ENCODE measurements at places on chromosomes 16 and 17.
A peak's percentile ranks its signal among the peaks of the same experiment; 100 is the strongest.

DNA sequence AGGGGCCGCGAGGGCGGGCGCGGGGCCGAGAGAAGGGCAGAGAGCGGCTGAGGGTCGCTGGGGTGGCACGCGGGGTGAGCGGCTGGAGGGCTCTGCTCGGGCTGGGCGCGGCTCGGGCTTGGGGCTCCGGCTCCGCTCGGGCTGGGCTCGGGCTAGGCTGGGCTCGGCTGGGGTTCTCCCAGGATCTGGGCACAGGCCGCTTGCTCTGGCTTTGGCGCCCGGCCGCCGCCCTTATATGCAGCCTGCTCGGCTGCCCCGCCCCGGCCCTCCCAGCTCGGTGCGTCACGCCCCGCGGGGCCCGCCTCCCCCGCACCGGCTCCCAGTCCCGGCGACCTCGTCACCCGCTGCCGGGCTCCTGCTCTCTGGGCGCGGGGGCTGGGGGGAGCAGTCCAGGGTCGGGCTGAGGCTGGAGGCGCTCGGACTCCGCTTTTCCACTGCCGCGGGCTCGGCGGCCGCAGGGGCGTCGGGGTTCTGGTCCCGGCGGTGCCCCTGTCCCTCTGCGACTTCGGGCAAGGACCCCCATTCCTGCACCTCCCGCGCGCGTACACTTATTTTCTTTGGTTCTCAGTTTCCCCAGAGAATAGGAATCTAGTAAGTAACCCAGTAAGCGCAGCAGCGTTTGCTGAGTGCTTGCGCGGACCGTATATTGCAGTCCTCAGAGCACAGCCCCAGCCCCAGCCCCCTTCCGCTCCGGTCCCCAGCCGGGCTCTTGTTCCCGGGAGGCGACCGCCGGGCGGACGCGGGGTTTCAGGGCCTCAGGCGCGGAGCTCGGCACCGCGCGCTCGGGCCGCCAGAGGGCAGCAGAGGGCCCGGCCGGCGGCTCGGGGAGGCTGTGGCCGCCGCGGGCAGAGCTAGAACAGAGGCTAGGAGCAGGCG is at the start of gene RASD1:
Gene RASD1 (minus strand): TSS at position 207 of the 876 bp plus-strand sequence. CDS start 214 bp downstream, outside the sequence.
- peak; percentile 80 for DNase-seq

DNA sequence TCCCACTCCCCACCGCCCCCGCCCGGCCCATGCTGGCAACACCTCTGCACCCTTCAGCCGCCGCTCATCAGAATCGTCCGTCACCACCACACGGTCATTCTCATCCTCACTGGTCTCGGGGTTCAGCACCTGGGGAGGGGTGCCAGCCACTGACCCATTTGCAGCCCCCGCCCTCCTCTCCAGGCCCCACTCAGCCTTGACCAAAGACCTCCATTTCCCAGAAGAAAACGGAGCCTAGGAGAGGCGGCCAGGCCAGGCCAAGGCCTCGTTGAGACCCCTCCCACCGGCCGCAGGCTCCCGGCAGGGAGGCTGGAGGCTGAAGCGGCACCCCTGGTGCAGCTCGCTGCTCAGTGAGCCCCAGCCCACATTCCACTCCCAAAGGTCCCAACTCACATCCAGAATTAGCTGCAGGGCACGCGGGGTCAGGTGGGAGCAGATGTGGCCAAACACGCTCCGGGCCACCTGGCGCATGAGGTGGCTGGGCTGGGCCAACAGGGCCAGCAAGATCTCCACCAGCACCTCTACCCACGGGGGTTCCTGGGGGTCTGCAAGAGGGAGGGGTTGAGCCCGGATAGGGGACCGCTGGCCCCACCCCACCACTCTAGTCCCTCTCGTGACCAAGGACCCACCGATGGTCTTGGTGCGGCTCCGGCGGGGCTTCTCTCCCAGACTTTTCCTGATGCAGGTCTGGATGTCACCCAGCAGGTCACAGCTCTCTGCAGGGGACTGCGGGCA is 9.8 kb downstream of the MYBBP1A start:
- DNase-seq: no peak

DNA sequence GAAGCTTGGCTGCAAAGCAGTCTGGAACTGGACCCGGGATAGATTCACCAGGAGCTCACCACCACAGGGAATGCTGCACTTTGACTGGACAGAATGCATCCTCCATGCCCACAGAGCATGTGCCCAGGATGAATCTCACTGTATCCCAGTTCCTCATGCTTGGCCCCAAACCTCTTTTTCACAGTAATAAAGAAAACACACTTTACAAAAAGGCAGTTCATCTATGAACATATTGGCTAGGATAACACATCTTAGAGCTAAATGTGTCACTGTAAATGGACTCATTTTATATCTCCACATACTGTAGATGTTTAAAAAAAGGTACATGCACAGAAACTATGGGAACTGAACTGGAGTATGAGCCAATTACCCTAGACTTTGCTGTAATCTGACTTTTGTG is 266.9 kb downstream of the TOX3 start:
- no peak for DNase-seq

DNA sequence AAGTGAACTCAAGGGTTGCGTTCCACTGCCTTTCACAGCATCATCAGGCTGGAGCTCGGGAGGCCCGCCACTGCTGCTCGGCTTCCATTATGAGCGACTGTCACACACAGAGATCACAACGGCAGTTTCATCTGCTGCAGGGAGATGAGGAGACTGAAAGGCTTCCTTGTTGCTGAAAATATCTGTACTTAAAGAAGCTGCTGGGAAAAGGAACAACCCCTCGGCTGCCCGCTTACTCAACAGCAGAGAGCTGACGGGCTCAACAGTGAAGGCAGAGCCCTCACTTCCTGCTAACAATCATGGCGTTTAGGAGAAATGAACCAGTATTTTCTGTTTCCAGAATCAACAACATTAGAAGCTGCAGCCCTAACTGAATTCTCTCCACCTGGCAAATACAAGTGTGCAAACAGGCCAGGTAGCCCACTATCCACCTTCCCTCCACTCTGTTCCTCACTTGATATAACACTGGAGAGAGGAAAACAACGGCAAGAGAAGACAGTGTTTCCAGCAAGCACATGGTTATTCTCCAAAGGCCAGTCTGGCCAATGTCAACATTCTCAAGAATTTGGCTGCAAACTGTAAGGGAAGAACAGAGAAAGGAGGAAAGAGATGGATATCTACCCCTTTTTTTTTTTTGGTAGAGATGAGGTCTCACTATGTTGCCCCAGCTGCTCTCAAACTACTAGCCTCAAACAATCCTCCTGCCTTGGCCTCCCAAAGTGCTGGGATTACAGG is 33.7 kb downstream of the MBTPS1 start:
- DNase-seq: no peak

- DNase-seq: no peak
Observed at GRCh38 chr17:44976206-44976605, 8.1 kb upstream of the C1QL1 start.

DNA sequence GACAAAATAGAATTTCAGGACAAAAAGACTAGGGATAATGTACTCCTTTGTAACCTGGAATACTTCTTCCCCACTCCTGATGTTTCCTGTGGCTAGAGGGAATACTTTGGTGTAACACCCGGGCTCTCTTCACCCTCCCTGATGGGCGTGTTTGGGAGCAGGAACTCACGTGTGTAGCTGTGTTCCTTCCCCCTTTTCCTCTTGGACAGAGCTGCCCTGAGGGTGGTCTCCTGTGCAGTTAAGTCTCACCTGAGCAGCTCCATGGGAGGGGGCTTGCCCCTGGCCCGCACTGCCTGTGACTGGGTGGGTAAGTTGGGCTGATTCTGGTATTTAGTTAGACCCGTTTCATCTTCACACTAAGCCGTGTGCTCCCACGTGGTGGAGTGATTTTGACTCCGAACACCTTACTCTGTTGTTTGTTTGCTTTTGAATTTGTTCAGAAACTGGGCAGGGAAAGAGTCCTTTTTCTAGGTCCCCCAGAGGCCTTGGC is 87.9 kb downstream of the OR1D5 start:
- DNase-seq: peak; percentile 25

GRCh38 chr17:49819138-49819537 is 28.7 kb downstream of the TAC4 start:
- no peak for DNase-seq

DNA sequence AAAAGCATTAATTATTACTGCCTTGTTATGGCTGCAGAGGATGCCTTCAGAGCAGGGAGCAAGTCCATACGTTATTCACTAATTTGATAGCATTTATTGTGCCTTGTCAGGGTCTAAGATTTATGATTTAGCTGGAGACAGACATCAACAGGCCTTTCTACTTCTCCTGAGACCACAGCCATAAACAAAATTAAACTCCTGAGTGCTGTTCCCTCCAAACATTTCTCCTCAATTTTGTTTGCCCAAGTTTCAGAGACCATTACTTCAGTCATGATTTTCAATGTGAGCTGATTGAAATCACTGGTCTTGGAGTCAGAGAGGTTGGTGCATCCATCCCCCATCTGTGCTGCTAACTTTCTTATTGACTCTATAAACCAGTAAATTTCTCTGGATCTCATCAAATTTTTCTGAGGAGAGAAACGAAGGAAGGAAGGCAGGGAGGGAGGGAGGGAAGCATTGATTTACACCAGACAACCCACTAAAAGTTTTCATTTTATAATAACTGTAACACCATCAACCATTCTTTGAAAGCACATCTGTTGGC is 423.6 kb upstream of the CDH11 start:
- DNase-seq: no peak

DNA sequence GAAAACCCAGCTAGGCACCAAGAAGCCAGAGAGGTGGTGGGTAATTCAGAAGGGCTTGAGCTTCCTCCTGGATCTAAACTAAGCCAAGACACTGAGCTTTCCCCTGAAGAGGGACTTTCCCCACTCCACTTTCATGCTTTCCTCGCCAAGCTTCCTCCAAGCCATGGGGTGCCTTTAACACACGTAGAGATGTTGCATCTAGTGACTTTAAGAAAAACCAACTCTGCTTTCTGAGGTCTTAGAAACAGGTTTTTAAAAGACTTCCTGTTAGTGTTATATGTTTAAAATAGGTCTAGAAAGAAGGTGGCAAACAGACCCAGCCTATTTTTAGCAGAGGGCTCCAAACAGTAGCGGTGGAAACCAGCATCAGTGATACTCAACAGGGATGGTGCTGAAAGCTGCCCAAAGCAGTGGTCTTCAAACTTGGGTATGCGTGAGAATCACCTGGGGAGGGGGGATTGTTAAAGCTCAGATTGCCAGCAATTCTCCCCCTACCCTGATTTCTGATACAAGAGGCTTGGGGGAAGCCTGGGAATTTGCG is 585.6 kb downstream of the CDH13 start:
- DNase-seq: no peak

GRCh38 chr17:77742579-77742978 is 215.9 kb upstream of the TNRC6C start:
- no peak for DNase-seq

- peak; percentile 27 for DNase-seq
Observed at GRCh38 chr16:67673712-67674580, 7.3 kb downstream of the C16orf86 start.

DNA sequence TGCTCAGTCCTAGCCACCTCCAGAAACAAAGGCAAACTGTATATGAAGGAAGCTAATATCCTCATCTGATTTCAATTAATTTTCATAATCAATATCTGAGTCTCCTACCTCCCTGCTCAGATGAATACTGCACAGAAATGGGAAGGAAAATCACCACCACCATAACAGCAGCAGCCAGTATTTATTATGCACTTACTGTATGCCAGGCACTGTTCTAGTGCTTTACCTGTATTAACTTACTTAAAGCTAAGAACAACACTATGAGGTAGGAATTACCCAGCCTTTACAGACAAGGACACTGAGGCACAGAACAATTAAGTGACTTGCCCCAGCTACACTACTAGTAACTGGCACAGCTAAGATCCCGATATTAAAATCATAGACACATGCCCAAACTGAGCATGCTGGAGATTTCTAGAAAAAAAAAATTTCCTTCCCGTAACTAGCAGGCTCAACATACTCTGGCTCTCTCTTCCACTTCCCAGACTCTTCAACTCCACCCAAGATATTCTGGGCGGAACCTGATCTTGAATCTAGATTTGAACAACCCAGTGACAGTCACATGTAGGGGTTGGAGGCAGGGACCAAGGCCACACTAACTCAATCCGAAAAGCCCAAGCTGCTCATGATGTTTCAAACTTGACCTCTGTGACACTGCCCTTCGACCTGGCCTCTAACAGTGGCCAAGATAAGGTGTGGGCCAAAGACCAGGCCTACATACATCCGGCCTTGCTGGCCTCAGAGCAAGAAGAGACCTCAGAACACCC is 3.9 kb downstream of the TRIM25 start:
- DNase-seq: no peak

GRCh38 chr17:34447406-34447805 is 84.4 kb upstream of the CCL1 start:
- no peak for DNase-seq

GRCh38 chr16:14449790-14450480 is 180.1 kb downstream of the PARN start:
- peak; percentile 73 for DNase-seq

DNA sequence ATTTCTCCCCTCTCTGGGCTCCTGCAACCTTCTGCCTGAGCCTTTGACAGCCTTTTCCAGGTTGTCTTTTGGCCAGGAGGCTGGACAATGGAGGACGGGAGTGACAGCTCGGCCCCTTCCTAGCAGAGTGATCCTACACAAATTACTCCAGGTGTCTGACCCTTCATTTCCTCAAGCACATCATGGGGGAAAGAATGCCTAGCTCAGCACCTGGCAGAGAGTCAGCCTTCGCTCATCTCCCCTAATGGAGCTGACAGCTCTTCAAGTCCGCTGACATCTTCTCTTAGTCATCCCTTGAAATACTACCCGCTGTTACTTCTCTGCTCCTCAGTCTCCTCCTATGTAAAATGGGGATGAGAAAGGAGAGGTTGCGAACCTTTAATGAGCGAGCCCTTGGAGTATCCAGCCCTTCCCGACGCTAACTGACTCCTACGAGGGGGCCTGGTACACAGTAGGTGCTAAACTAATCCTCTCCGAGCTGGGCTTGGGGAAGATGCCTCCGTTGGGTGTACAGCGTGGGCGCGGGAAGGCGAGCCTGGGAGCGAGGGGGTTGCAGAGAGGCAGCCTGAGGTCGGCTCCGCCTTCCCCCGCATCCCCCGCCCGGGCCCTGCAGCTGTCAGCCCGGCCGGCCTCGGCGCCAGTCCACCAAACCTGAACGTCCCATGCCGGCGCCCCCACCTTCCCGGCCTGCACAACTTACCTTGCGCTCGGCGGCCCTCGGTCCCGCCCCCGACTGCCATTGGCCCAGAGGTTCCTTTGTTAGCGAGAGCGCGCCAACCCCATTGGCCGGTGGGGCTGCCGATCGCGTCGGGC is 480 bp upstream of the MPRIP start:
- DNase-seq: peak; percentile 92

DNA sequence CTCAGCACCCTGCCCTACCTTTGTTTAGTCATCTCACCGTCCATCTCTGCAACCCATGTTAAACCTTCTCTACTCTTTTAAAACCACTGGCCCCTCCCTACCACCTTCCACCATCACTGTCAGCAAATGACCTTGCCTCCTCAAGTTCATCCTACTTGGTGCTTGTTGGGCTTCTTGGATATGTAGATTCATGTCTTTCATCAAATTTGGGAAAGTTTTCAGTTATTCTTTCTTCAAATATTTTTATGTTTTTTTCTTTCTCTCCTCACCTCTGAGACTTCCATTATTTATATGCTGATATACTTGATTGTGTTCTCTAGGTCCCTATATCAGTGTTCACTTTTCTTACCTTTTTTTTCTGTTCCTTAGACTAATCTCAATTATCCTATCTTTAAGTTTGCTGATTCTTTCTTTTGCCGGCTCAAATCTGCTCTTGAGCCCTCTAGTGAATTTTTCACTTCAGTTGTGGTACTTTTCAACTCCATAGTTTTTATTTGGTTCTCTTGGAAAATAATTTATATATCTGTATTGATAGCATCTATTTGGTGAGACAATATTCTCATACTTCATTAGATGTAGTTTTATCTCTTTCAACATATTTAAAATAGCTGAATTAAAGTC is 28.7 kb upstream of the ALDH3A2 start:
- DNase-seq: no peak
